ENCODE measurements at places on chromosomes 11 and 22.

DNA sequence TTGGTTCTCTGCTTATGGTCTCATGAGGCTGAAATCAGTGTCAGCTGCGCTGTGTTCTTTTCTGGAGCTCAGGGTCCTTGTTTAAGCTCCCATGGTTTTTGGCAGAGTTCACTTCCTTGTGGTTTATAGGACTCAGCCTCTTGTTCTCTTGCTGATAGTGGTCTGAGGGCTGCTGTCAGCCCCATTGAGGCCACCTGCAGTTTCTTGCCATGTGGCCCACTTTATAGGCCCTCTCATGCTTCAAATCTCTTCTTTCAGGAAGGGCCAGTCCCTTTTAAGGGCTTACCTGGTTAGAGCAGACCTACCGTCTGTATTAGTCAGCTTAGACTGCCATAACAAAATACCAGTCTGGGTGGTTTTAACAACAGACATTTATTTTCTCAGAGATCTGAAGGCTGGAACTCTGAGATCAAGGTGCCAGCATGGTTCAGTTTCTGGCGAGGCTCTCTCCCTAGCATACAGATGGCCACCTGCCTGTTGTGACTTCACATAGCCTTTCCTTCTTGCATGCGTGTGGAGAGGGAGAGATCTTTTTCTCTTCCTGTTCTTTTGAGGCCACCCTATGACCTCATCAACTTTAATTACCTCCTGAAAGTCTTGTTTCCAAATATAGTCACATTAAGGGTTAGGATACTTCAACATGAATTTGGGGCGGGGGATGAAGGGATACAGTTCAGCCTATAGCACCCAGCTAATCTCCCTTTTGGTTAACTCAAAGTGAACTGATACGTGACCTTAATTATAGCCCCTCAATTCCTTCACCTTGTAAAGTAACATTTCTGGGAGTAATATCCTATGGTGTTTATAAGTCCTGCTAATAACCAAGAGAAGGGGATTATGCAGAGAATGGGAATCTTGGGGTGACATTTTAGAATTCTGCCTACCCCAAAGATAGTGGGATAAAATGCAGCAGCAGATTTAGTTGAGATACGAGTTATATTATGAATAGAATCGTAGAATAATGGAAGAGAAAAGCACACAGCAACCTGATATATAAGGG is 131.8 kb downstream of the UVRAG start:
- DNase-seq: no peak

- no peak for DNase-seq
These were observed 31.0 kb upstream of the HMOX1 start for GRCh38 chr22:35349704-35350538.

DNA sequence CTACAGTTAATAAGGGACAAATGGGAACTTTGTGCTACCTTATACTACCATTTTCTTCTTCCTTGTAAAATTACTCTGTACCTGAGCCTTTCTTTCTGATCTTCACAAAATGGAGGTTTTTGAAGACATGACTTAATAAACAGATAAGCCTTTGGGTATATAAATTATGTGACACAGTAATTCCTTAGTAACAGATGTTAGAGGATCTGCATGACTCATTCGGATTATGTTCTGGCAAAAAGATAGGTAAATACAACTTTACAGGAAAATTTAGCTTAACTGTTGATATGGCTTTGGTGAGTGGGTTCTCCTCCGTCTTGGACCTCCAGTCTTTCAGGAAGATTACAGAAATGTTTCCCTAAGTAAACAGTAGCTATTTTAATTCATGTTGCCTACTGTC is 61.8 kb downstream of the BID start:
- no peak for DNase-seq

DNA sequence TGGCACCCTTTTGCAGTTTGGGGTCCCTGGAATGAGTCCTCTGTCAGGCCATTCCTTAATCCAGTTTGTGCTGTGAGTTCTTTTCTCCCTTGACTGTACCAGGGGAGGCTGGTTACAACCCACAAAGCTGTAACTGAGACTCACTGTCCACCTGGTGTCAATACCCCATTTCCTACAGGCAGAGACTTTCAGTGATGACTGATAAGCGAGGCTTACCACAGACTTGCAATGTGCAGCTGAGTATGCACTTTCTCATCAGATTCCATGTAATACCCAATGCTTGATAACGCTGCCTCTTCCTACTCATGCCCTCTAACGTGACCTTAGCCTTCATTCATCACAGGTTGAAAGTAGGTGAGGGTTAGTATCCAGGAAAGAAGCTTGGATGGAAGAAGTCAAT is 120.1 kb downstream of the INSC start:
- DNase-seq: no peak

GRCh38 chr22:50507421-50507990 is at the start of gene LMF2:
Gene LMF2, minus strand, starts transcription at chr22:50507702. Its CDS starts 27 bp downstream, at chr22:50507675.
- DNase-seq: no peak

DNA sequence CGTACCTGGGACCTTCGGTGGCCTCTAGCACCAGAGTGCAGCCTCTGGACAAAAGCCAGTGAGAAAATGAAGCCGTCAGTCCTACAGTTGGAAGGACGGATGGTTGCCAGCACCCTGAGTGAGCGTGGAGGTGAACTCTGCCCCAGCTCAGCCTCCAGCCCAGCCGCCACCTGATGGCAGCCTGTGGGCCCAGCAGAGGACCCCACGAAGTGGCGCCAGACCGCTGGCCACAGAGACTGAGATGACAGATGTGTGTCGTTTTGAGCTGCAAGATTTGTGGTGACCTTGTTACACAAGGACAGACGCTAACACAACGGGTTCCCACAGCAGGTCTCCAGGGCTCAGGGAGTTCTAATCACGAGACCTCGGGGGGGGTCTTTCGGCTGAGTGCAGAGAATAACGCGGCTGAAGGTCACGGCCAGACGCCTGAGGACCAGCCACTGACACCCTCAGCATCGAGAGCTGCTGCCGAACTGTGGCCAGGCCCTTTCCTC is 75.0 kb downstream of the BRD1 start:
- no peak for DNase-seq

All from AG04449 (cell line).